ENCODE measurements at places on chromosomes 7 and 10. TPM values are rescaled to one million over a fixed set of nuclear protein-coding genes. Genes with fewer than 3 reads are reported as not detected.

DNA sequence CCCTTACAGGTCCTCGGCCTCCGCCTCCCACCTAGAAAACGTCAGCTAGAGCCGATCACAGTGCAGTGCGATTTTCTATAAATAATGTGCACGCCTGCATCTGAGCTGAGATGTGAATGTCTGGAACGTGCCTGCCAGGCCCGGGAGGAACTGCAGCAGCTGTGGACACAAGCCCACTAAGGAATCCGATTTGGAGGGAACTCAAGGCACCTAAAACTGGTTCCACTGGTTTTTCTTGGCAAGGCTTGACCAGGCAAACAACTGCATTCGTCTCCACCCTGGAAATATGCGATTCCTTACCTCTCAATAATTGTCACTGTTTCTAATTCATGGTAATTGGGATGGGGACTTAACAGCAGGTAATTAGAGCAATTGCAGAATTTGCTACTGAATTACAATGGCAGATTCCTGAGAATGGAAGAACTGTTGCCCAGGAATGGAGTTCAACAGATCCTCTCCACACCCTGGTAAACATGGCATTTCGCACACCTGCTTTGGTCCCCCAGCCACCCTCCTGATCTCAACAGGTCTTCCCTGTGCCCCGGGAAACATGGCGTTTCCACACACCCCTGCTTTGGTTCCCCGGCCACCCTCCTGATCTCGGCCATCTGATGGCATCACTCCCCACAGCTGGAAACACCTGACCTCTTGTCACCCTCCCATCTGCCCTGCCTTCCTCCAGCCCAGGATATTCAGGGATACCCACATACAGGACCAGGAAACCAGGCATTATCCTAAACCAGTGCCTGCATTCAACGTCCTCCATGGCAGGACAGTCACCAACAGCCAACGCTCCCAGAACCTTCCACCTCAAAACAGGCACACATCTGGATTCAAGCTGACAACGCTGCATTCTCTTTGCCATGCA, 76.0 kb downstream of the DIP2C start:
- no peak for DNase-seq

GRCh38 chr7:531777-532176, 12.1 kb upstream of the PDGFA start:
- DNase-seq = no peak

- DNase-seq = no peak
These were observed 395.7 kb downstream of the THSD7A start for GRCh38 chr7:11436316-11436715.

- no peak for DNase-seq
These were observed 119.1 kb upstream of the JCAD start for GRCh38 chr10:30178356-30178964.

GRCh38 chr10:7337431-7338171, 73.2 kb downstream of the SFMBT2 start:
- no peak for DNase-seq

DNA sequence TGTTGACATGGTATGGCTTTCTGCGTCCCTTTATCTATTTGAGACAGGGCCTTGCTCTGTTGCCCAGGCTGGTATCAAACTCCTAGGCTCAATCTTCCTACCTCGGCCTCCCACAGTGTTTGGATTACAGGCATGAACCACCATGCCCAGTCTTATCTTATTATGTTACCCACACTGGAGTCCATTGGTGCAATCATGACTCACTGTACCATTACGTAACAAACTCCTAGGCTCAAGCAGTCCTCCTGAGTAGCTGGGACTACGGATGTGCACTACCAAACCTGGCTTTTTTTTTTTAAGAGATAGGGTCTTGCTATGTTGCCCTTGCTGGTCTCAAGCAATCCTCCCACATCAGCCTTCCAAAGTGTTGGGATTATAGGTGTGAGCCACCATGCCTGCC, 66.7 kb downstream of the CCDC3 start:
- DNase-seq = no peak

GRCh38 chr7:132430861-132431822, 145.1 kb downstream of the PLXNA4 start:
- DNase-seq = peak; percentile 64

DNA sequence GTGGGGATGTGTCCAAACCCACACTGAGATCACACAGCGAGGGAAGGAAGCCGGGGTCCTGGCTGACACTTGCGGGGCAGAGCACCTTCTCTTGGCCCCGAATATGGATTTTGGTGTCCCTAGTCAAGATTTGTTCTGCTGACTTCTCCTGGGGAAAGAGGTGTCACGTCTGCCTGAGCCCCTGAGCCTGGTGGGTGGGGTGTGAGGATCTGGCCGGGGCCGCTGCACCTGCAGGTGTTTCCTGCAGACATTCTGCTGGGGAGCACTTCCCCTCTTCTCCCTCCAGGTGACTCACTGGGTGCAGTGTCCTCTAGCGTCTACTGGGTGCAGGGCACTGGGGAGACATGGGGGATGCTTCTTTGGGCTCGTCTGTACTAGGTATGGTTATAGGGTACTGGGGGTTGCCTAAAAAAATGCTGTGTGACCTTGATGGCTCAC, 99.2 kb downstream of the GRK5 start:
- peak; percentile 81 for DNase-seq

GRCh38 chr10:27838361-27838760, 92.7 kb upstream of the MKX start:
- DNase-seq = no peak

GRCh38 chr10:43120929-43121314, 17.3 kb upstream of the CSGALNACT2 start:
- no peak for DNase-seq

- no peak for DNase-seq
These were observed 48.5 kb downstream of the SMKR1 start for GRCh38 chr7:129550693-129551360.

DNA sequence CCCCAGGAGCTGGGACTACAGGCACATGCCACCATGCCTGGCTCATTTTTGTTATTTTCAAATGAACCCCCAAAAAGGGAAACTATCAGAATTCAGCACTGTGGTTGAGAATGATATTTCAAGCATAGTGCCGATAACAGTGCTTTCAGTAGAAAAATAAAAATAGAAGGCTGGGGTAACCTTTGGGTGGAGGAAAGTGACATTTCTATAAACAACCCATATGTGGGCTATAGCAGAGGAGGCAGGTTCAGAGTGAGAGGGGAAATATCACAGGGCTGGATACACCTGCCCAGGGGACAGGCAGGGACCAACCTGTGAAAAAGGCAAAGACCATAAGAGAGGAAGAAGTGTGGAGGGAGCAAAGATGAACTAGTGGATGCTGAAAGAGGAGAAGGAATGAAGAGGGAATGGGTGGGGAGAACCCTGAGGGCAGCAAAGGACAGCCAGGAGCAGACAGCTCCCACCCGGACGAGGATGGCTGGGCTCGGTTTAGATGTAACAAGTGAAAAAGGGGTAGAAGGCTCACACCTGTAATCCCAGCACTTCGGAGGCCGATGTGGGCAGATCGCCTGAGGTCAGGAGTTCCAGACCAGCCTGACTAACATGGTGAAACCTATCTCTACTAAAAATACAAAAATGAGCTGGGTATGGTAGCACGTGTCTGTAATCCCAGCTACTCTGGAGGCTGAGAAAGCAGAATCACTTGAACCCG, 56.5 kb downstream of the MAP3K8 start:
- no peak for DNase-seq

DNA sequence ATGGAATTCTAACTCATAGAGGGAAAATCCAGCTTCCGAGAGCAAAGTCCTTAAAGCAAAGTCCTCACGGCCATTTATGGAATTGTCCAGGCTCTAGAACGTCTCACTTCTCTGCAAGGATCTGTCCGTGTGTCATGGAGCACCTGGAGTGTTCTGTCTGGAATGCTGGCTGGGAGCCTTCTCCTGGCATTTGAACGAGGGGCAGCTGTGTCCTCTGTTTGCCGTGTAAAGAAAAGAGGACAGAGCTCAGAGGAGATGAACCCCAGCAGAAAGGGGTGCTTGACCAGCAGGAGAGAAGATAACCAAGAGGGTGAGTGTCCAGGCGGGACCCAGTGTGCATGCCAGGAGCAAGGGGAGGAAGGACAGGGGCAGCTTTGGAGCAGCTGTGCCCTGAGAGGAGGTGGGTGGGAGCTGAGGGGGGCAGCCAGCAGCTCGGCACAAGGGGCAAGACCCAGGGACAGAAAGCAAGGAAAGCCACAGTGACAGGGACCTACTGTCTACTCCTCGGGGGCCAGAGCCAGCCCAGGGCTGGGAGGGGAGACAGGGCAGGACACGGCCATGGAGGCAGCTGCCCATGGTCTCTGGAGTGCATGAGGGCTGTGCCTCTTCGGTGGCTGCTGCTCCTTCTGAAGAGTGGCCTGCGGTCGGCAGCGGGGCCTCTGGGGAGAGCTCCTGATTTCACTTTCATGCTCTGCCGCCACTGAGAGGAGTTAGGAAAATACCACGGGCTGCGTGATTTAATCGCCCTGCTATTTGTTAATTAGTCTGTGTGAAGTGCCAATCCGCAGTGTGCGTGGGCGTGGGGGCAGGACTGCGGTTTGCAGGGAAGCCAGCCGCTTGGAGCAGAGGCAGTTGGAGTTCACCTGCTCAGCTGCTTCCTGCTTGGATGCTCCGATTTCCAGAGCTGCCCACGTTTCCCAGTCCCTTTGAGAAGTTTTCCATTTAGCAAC, 149.3 kb upstream of the SHH start:
- no peak for DNase-seq

- no peak for DNase-seq
These were observed 203.8 kb upstream of the SVIL start for GRCh38 chr10:29838539-29838938.

- no peak for DNase-seq
These were observed 24.0 kb downstream of the LRRC20 start for GRCh38 chr10:70358446-70358845.

GRCh38 chr10:22605168-22605567, 109.2 kb downstream of the PIP4K2A start:
- no peak for DNase-seq

- no peak for DNase-seq
These were observed 42.3 kb upstream of the MSRB2 start for GRCh38 chr10:23053036-23053435.

- DNase-seq = no peak
These were observed 281.7 kb downstream of the MTERF1 start for GRCh38 chr7:91598791-91599190.

GRCh38 chr7:8134089-8134733, 127.8 kb downstream of the ICA1 start:
- DNase-seq = no peak

GRCh38 chr10:3829156-3830050, 44.4 kb upstream of the KLF6 start:
- DNase-seq = no peak

DNA sequence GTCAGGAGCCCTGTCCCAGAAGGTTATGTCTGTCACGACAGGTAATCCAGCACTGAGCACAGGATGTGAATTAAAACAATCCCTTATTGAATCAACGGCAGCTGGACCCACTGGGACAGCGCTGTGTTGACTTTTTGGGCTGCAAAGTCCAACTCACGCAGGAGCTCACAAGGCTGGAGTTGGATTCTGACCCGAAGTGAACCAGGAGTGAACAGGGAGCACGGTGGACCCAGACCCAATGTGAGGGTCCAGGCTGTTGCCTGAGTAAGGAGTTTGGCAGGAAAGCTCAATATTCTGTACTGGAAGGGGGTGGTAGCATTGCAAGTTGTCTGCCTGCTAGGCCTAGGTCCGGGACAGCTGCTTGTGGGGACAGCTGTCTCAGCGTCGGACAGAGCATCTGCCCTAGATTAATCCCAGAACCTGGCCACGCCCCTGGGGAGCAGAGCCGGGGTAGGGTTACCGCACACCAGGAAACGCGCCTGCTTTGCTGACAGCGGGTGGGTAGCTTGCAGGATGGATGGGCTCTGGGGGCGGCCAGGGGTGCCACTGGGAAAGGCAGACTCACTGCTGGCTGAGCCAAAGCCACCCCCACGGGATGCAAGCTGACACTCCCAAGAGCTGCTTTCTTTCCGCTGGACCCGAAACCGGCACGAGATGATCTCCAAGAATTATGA, 24.0 kb downstream of the COL26A1 start:
- no peak for DNase-seq

GRCh38 chr10:79295563-79295962, 51.7 kb upstream of the PPIF start:
- no peak for DNase-seq

DNA sequence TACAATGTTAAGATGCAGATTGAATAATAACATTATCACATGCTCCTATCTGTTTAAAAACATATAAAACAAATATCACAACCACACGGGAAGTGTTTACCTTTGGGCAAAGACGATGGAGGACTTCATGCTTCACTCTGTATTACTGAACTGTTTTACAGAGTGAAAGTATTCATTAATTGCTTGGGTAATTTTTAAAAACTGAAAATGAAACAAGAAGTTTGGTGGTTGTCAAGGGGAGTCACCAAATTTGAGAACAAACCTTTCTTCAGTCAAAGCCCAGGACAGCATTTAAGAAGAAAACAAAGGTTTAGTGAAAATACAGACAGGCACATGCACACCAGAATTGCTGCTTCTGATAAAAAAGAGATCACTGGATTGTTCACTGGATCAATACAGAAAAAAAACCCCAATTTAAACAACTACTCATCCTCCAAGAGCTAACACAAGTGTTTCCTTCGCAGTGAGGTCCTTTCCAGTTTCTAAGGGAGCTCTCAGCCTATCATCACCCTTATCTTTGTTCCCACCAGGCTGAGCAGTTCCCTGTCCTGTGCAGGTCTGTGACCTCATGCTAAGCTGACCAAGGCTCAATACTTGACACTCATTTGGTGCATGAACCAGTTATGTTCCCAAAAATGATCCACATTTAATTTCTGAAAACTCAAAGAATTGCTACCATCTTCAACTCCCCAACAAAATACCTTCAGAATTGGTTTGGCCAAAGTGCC, 8.8 kb downstream of the PARP12 start:
- DNase-seq = no peak

DNA sequence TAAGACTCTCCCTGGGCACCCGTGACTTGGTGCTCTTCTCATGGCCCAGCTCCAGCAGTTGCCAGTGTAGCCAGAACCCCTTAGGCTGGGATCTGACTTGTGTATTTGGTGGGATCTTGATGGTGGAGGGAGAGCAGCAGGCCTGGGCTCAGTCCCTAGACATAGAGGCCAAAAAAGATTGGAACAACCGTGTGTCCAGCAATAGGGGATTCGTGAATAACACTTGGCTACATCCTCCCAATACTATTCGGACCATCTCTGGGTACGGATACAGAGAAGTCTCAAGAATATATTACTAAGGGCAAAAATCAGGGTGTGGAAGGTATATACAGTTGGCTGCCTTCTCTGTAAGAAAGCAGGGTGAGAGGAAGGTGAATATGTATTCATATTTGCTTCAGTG, 17.2 kb downstream of the RBM20 start:
- no peak for DNase-seq

The C1QL3 gene
- polyA plus RNA-seq = 0.36 TPM

The ANKRD1 gene
- not detected for polyA plus RNA-seq

The SPDYE6 gene
- polyA plus RNA-seq = not detected

The TSPAN13 gene
- polyA plus RNA-seq = not detected

The ADARB2 gene
- polyA plus RNA-seq = not detected

The HERPUD2 gene
- 78.2 TPM for polyA plus RNA-seq

The NEUROG3 gene
- polyA plus RNA-seq = not detected

The SPAM1 gene
- not detected for polyA plus RNA-seq

The PKD2L1 gene
- polyA plus RNA-seq = not detected

The PNLIP gene
- not detected for polyA plus RNA-seq

The H2BK1 gene
- polyA plus RNA-seq = not detected
